ENCODE measurements at places on chromosomes 5 and 9.

DNA sequence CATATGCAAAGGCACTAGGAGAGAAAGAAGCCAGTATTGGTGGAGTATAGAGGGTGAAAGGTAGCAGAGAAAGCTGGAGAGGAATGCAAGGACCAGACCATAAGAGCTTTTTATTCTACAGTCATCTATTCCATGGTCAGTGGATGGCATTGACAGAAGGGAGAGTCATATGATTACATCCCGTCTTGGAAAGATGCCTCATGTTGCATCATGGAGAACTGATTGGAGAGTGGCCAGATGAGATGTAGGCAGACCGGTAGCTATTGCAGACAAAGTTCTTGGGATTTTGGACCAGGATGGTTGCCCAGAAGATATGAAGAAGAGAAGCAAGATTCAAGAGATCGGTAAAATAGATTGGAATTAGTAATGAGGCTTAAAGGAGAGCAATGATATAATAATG is 260.7 kb downstream of the CHSY3 start:
- DNase-seq, result peak; percentile 49

- DNase-seq, result no peak
These were observed 28.0 kb upstream of the DMRT3 start for GRCh38 chr9:948497-948896.

- DNase-seq, result no peak
These were observed 320.3 kb downstream of the ACTL7B start for GRCh38 chr9:108535526-108535925.

GRCh38 chr5:25091921-25092320 is 447.1 kb upstream of the CDH10 start:
- DNase-seq, result no peak
